Stimulated activated CD4-positive, alpha-beta T cell treated with anti-CD3 and anti-CD28 coated beads, TNF-alpha, amount 100 ng/mL, for 48 hours (primary cell): ENCODE measurements at places on chromosomes 12 and 14.

DNA sequence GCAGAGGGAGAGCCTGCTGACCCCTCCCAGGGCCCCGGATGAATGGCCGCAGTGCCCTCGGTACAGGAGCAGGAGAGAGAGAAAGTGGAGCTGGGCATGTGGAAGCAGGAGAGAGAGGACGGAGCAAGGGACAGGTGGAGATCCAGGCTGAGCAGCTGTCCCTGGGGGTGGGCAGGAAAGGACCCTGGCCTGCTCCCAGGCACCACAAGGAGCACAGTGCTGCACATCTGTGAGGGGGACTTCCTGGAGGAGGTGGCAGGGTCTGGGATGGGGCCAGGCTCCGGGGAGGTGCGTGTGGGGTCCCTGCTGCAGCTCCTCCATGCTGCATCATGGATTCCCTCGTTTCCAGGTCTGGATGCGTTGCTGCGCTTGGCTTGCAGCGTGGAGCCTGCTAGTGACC is 13.0 kb upstream of the DLK1 start:
- no peak for DNase-seq

GRCh38 chr14:85129921-85130320 is 400.0 kb upstream of the FLRT2 start:
- no peak for DNase-seq

GRCh38 chr14:28308734-28309133 is 457.9 kb upstream of the FOXG1 start:
- no peak for DNase-seq

- DNase-seq = no peak
Observed at GRCh38 chr14:90778571-90779255, 37.5 kb downstream of the TTC7B start.

GRCh38 chr14:98167705-98168104 is 1104.3 kb downstream of the BCL11B start:
- no peak for DNase-seq

- peak; percentile 71 for DNase-seq
Observed at GRCh38 chr14:106790189-106791036, 1264.0 kb downstream of the TMEM121 start.

- no peak for DNase-seq
Observed at GRCh38 chr12:49895773-49896172, 7.9 kb downstream of the FAIM2 start.

GRCh38 chr12:39892146-39892545 is 213.7 kb downstream of the SLC2A13 start:
- DNase-seq = no peak

GRCh38 chr12:130097798-130098255 is 64.4 kb upstream of the FZD10 start:
- DNase-seq = no peak

DNA sequence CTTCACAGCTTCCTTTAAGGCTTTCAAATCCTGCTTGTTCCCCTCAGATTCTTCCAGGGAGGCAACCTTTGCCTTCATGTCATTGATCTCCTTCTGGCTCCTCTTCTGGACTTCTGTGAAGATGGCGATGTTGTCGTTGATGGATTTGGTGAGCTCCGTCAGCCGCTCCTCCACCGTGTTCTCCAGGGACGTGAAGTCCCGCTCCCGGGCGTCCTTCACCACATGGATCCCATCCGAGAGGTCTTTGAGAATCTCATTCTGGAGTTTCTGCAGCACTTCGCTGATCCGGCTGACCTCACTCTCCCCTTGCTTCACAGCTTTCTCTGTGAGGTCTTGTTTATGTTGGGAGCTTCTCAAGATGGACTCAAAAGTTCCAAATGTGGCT is 7.9 kb downstream of the CKAP4 start:
- no peak for DNase-seq

- DNase-seq = no peak
Observed at GRCh38 chr12:45938566-45938965, 51.8 kb downstream of the SCAF11 start.

DNA sequence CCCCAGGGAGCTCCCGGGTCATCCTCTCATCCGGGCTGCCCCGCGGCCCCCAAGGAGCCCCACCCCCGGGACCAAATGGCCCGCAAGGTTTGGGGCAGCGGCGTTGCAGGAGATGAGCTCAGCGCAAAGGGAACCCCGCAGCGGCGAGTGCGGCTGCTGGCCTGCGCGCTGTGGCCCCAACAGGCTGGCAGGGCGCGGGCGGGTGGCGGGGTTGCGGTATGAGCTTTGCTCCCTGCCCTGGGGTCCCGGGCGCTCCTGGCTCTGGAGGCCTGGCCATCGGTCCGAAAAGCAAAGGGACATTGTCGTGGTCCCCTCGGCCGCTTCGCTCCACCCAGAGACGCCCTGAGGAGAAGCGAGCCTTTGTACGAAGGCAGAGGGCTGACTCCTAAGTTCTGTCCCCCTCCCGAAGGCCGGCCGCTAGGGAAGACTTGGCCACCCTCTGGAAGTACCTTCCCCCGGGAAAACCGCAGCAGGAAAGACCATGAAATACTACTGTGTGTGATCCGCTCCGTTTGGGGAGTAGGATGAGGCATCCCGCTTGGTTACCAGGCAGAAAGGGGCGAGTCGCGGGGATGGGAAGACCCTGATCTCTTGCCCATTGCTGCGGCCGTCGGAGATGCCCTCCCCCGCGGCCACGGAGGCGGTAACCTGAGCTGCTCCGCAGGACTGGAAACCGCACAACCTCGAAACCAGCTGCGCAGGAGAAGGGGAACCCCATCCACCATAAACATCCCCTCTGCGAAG is 620 bp upstream of the NID2 start:
- no peak for DNase-seq

DNA sequence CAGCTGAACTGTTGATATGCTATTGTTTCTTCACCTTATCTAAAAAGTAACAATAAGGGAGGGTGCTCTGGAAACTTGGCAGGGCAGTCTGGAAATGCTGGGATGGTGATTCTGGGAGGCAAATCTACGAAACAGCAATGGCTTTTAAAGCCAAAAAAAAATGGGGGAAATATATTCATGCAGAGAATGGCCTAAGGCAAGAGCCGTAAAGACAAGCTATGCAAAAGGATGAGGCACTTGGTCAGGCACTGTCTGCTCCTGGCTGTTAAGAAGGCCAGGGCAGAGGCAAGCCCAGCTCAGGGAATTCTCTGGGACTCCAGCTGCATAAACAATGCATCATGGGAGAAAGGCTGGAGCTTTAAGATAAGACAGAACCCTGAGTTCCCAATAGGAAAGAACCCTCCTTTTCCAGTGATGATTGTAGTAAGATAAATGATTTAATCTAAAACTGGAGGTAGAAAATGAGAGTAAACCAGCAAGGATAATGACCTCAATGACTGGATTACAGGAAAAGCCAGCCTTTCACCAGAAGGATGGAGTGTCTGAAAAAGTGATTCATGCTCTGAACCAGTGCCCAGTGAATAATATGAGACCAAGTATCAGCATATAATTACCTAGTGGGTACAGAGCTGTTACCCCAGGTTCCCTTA is 46.0 kb downstream of the ITPR2 start:
- no peak for DNase-seq

- DNase-seq = peak; percentile 76
Observed at GRCh38 chr14:105944632-105945610, 418.5 kb downstream of the TMEM121 start.

DNA sequence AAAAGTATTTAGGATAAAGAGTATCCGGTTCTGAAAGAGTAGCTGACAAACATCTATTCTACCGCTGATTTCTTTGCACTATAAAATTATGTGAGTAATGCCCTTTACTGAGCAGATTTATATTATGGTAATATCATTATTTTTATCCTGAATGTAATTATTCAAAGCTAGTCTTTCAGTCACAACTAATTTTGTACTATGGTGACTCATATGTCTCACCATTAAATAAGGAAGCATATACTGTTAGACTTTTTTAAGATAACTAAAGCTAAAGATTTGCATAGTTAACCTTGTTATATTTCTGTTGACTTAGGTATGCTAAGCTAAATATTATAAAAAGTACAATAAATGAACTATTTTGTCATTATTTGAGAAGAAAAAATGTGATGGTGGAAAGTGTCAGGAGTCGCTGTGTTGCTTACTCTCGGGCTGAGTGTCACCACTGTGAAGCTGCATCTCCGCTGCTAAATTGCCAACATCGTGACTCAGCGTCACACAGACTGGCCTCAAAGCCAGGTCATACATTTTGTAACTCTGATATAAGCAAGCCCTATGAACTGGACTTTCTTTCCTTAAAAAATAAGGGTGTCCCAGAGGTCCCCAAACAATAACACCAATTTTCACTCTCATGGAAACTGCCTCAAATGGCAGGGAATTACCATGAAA is 69.1 kb upstream of the SSTR1 start:
- DNase-seq = no peak

GRCh38 chr12:55676707-55677106 is 31.0 kb downstream of the ITGA7 start:
- no peak for DNase-seq

- no peak for DNase-seq
Observed at GRCh38 chr12:82757059-82757458, 70.4 kb downstream of the TMTC2 start.

GRCh38 chr12:86719381-86719780 is 463.2 kb upstream of the MGAT4C start:
- DNase-seq = no peak

- no peak for DNase-seq
Observed at GRCh38 chr14:34356264-34356654, 105.8 kb downstream of the SPTSSA start.

- DNase-seq = no peak
Observed at GRCh38 chr12:11805680-11806079, 156.2 kb downstream of the ETV6 start.

DNA sequence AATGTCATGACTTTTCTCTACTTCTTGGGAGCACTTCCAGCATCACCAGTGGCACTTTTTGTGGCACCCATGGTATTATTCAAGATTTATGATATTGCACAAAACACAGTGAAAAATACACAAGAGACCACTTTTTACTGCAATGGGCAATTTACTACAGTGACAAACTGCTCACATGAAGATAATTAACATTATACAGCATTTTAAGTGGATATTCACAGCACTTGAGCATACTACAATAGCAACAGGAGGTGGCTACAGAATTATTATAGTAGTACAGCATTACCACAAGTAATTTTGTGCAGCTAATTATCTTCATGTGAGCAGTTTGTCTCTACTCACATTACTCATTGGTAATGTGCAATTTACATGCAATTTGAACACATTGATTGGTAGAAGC is 18.3 kb downstream of the IL26 start:
- DNase-seq = no peak

- DNase-seq = no peak
Observed at GRCh38 chr12:68349921-68350606, 17.9 kb upstream of the MDM1 start.

- no peak for DNase-seq
Observed at GRCh38 chr12:68406134-68406576, 74.0 kb upstream of the MDM1 start.

DNA sequence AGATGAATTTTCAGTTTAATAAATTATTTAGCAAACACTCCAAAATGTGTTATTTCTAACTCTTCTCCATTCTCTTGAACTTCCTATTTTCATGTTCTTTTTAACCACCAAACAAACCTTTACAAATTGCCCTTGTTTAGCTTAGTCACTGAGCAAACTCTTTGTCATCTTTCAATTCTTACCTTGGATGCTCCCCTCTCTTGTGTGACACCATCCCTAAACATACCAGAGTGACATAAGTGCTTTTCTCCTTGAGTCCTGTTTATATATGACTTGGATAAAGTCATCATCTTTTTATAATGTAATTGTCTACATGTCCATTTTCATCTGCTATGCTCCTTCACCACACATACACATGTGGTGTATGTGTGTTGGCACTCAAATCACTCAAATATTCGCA is 3.4 kb upstream of the TMEM19 start:
- no peak for DNase-seq

GRCh38 chr12:42373669-42374068 is 47.7 kb downstream of the PPHLN1 start:
- no peak for DNase-seq

- no peak for DNase-seq
Observed at GRCh38 chr12:33828326-33828725, 194.0 kb upstream of the ALG10 start.

DNA sequence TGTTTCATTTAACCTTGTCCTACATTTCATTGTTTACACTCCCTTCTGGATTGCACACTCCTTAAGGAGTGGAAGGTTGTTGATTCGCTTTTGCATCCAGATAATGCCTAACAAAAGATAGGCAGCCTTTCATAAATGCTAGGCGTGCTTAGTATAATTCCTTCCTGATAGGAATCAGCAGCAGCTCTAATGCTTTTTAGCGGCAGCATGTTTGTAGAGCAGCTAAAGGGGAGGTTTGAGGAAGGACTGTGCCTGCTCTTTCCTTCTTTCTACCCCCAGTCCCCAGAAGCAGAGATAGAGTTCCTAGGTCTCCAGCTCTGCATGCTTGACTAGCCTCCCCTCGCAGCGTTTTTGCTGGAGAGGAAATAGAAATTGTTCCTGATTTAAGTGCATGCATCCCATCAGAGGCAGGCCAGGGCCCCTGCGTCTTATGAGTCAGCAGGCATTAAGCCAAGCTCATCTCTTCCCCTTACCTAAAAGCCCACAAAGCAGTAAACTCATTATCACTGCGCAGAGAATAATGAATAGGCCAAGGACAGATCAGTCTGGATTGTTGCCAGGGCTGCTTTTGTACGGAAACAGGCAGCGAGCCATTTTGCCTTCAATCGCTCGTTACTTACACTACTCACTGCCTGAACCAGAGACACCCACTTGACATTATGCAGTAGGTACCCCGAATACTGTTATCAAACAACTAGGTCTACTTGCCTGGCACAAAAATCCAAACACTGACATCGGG is 14.0 kb upstream of the TBPL2 start:
- DNase-seq = no peak

DNA sequence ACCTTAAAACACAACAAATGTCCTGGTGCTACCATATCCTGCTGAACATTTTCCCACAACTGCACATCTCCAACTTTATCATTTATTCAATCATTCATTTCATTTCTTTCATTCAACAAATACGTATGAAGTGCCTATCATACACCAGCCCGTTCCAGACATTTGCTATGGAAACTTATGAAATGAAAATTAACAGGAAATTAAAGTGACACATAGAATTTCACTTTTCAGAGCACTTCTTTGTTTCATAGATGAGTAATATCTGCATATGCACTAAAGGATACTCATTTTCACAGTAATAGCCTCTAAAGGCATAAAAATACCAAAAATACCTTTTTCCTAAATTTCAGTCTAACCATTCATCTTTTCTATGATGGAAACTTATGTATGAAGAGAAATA is 12.6 kb downstream of the CNIH1 start:
- no peak for DNase-seq

GRCh38 chr14:58637391-58638230 is at the start of gene DACT1:
Gene DACT1 (plus strand): TSS chr14:58637962. CDS start chr14:58638203, 241 bp downstream.
- peak; percentile 43 for DNase-seq

- DNase-seq = no peak
Observed at GRCh38 chr12:91922139-91922538, 223.5 kb downstream of the BTG1 start.
